Right lobe of liver (tissue), 6 donors: ENCODE measurements at places on chromosomes 13 and 19. TPM values are rescaled to one million over a fixed set of nuclear protein-coding genes. Genes with fewer than 3 reads are reported as not detected.
A peak's percentile ranks its signal among the peaks of the same experiment; 100 is the strongest.

CCDC70 gene
- total RNA-seq = not detected

STOML3 gene
- total RNA-seq = not detected

RNF17 gene
- not detected for total RNA-seq

KCTD4 gene
- total RNA-seq = not detected

NXNL1 gene
- total RNA-seq = not detected

F2RL3 gene
- total RNA-seq = 0.62 TPM

GRCh38 chr19:16726916-16727315 lies 7.3 kb downstream of the NWD1 start:
- DNase-seq = no peak

- no peak for DNase-seq
These were observed 68.1 kb upstream of the SLC10A2 start for GRCh38 chr13:103134271-103134670.

GRCh38 chr13:72129117-72129516 lies 262.1 kb upstream of the DACH1 start:
- DNase-seq = no peak

- no peak for DNase-seq
These were observed 1035.6 kb upstream of the MIR17HG start for GRCh38 chr13:90311929-90312328.

DNA sequence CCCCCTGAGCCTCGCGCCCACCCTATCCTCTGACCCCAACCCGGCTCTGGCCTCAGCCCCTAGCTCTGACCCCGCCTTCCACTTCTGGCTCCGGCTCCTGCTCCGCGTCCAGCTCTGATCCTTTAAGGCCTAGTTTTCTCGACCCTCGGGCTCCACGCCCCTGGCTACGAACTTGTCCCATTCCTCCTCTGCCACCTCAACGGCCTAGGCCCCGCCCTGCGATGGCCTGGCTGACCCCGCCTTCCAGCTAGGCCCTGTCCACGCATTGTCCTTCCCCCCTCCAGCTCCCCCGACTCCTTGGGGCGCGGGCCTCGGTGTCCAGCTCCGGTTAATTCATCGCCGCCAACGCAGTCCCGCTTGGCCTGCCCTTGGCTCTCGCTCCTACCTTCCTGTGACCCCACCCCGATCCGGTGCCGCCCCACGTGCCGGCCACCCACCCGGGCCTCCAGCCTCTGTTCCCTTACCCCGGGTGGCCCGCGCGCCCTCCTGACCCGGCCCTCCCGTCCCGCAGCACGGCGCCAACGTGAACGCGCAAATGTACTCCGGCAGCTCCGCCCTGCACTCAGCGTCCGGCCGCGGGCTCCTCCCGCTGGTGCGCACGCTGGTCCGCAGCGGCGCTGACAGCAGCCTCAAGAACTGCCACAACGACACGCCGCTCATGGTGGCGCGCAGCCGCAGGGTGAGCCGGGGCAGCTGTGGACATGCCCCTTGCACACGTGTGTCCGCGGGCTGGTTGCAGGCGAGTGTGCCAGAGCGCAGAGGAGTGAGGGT lies 9.4 kb downstream of the BCL3 start:
- DNase-seq = peak; percentile 64

GRCh38 chr13:110012102-110012739 lies 225.8 kb upstream of the IRS2 start:
- no peak for DNase-seq

DNA sequence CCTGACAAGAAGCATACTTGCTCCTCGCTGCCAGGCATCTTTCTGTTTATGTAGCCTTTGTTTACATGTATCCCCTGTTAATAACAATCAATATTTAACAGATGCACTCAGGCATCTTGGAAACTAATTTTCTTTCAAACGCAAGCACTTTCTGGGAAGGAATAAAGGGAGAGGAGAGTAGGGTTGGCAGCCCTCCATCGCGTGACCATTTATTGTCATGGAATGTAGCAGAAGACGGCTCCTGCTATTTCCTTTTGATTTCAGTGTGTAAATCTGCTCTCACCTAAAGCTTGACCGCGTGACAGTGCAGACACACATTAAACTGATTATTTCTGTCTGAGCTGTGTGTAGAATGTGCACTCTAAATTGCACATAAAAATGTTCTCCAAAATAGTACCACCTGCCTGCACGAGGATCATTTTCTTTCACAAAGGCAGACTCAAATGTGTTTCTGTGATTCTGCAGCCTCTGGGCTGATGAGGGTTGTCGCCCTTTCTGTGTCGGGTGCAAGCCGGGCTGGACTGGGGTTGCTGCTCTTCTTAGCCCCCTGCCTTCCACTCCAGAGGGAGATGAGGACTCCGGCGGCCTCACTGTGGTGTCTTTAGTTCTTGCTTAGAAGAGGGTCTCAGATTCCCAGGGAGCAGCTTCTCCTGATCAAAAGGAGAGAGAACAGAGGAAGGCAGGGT lies 223.5 kb upstream of the MAB21L1 start:
- no peak for DNase-seq
